PC-3 (cell line): ENCODE measurements at places on chromosomes 3 and 15.

DNA sequence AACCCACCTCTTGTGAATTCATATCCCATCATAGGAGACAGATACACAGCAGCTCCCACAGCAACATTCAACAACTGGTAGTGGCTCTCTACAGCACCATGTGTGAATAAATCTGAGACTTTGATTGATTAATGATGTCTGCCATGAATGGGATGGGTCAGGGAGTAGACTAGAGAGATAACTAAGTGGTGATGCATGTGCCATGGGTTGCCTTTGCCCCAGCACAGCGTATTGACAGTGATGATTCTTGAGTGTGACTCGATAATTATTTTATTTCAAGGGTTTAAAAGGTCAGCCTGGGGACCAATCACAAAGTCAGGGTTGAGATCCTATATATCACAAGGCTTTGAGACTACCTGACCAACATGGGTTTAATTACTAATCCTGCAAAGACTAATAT is 295.9 kb downstream of the PTPRG start:
- no peak for DNase-seq

DNA sequence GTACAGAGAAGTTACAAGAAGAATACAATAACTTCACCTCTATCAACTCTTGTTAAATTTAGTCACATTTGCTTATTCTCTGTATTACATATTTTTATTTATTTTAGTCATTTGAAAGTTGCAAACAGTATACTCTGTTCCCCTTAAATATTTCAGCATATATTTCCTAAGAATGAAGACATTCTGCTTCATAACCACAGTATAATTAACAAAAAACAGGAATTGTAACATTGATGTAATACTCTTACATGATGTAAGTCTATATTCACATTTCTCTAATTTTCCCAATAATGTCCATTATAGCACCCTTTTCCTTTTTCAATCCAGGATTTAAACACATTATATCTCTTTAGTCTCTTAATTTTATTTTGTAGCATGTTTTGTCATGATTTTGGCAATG is 112.0 kb downstream of the AKAP13 start:
- DNase-seq, result no peak

DNA sequence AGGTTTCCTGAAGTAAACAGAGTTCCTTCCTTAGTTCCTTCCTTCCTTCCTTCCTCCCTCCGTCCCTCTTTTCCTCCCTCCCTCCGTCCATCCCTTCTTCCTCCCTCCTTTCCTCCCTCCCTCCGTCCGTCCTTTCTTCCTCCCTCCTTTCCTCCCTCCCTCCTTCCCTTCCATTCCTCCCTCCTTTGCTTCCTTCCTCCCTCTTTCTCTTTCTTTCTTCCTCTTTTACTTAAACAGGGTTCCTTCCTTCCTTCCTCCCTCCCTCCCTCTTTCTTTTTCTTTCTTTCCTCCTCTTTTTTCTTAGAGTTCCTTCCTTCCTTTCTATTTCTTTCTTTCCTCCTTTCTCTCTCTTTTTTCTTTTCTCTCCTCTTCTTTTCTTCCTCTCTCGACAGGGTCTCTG is 35.2 kb downstream of the ATR start:
- no peak for DNase-seq

DNA sequence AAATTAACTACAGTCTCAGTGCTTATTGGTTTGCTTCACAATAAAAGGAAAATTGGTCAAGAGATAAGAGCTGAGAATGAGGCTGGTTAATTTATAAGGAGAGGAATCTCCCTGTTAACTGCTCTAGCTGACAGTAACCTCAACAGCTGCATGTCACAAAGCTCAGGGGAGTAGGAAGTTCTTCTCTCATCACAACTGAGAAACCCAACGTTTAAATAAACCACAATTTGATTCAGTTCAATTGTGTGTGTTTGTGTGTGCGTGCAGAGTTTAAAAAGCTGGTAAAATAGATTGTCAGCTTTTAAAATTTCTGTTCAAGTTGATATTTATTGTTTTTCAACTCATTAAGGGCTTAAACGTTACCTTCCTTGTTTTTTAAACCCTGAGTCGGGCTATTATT is 3.5 kb upstream of the TGFBR2 start:
- no peak for DNase-seq
